ENCODE measurements at places on chromosomes 4 and X. TPM values are rescaled to one million over a fixed set of nuclear protein-coding genes. Genes with fewer than 3 reads are reported as not detected.

GRCh38 chr4:111812114-111812513 lies 333.1 kb upstream of the FAM241A start:
- no peak overlapping the region for H3K27ac ChIP-seq
- no peaks in the 10 kb centered on the region for H3K27me3 ChIP-seq
- no peaks in the 10 kb centered on the region for H3K36me3 ChIP-seq
- H3K4me1 ChIP-seq = no peaks in the 10 kb centered on the region

TEX13B gene
- total RNA-seq = not detected

DNA sequence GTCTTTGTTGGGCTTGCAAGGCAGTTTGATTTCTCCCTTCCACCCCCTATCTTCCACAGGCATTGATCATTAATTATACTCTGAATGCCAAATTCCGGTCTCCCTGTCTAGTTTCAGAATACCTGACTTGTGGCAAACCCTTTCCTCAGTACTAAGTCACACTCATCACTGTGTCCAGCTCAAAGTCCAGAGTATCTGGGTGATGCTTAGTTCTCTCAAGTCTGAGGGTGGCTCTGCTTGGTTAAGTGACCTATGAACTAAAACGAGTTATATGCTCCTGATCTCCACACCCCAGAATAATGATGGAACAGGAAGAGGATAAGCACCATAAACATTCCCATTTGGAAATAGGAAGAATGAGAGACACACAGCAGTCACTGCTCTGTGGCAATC lies 6.5 kb downstream of the SMIM9 start:
- DNase-seq = no peak
- no peaks in the 10 kb centered on the region for H3K27me3 ChIP-seq
- H3K36me3 ChIP-seq = no peaks in the 10 kb centered on the region
- no peaks in the 10 kb centered on the region for H3K4me1 ChIP-seq
- no peak overlapping the region for H3K4me3 ChIP-seq
- no peak overlapping the region for H3K27ac ChIP-seq

DNA sequence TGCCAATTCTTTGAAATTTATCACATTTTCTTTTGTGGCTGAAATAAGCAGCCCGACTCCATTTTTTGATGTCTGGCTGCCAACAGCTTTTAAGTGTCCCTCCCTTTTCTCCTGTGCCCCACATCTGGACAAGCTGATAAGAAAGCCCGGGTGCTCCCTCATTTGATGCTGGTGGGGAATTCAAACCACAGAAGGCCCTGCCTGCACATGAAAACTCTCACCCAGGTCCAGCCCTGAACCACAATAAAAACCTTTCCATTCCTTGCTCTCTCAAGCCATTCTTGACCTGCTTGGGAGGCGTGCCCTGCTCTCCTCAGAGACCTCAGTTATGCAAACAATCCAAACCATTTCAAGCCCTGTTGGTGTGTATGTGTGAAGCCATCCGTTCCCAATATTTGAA lies 93.9 kb downstream of the FAM53A start:
- H3K36me3 ChIP-seq = peaks cover 16% of the 10 kb centered on the region
- no peak overlapping the region for H3K27ac ChIP-seq
- H3K4me1 ChIP-seq = peaks cover 7% of the 10 kb centered on the region
- no peak overlapping the region for H3K4me3 ChIP-seq
- peaks cover 11% of the 10 kb centered on the region for H3K27me3 ChIP-seq
- DNase-seq = no peak

RIPPLY1 gene
- not detected for total RNA-seq

DNA sequence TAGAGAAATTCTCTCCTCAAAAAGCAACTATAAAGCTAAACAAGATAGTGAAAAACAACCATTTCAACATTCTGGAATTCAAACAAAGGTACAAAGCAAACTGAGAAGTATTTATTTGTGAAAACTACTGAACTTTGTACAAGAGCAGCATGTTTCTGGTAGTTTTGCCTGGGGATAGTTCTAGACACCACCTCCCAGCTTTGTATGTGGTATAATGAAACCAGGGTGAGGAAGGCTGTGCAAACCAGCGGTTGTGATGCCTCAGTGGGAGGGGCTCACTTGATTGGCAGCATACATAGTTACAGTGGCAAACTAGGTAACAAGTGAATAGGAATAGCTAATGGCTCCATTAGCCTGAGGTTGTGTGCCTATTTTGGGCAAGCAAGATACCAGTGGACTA lies 18.6 kb upstream of the FRMD7 start:
- H3K27me3 ChIP-seq = no peaks in the 10 kb centered on the region
- H3K4me1 ChIP-seq = no peaks in the 10 kb centered on the region
- no peak overlapping the region for H3K27ac ChIP-seq
- no peak overlapping the region for H3K4me3 ChIP-seq

DNA sequence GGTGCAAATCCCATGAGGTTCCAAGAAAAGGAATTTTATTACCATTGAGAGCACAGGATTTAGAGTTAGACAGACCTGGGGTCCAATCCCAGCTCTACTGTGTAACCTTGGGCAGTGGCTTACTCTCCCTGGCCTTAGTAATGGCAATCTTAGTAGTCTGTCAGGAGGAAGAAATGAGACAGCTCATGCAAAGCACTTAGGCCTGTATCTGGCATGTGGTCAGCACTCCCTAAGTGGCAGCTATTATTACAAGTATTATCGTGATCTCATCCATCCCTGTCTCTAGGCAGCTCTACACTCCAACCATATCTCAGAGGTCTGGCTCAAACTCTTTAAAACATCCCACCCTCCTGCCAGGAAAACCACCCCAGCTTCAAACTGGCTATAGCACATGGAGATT lies 129.6 kb upstream of the NALF2 start:
- no peaks in the 10 kb centered on the region for H3K4me1 ChIP-seq
- peaks cover 7% of the 10 kb centered on the region for H3K27me3 ChIP-seq
- no peak for DNase-seq

FABP2 gene
- total RNA-seq = not detected
